ENCODE measurements at places on chromosomes 5 and 9.

GRCh38 chr9:71692337-71692736 is 76.0 kb downstream of the CEMIP2 start:
- DNase-seq: no peak

GRCh38 chr9:127537014-127537413 is 75.1 kb upstream of the STXBP1 start:
- DNase-seq: no peak

GRCh38 chr9:126116351-126117157 is 210.1 kb upstream of the MVB12B start:
- no peak for DNase-seq

- DNase-seq: no peak
Observed at GRCh38 chr5:75992753-75993152, 90.4 kb upstream of the SV2C start.

DNA sequence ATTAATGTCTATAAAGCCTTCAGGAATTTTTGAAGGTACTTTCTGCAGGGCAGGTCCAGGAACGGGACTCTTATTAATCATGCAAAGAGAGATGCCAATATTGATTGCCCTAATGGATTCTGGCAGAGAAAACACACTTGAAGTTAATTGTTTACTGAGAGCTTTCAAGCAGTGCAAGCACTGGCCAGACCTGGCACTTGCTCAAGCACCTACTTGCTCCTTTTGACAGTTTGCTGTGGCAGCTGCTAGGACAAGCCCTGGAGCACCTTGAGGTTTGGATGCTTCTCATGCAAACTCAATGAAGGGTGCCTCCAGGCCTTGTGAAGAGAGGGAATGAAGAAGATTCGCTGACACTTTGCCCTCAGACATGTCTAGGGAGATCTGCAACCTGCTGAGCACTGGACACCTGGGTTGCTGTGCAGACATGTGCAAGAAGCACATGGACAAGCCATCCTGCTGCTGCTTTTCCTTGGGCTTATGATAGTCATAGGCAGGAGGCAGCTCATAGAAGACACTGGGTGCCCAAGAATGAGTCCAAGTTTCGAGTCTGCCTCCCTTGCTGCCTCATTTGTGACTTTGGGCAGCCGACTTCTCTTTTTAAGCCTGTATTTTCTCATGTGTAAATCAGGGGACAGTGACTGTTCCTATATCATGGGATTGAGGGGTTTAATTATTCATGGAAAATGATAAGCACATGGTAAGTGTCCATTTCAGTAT is 88.8 kb upstream of the EQTN start:
- DNase-seq: no peak

- DNase-seq: no peak
Observed at GRCh38 chr5:22109315-22109714, 743.8 kb downstream of the CDH12 start.

GRCh38 chr5:91187032-91187431 is 196.1 kb downstream of the ARRDC3 start:
- no peak for DNase-seq

DNA sequence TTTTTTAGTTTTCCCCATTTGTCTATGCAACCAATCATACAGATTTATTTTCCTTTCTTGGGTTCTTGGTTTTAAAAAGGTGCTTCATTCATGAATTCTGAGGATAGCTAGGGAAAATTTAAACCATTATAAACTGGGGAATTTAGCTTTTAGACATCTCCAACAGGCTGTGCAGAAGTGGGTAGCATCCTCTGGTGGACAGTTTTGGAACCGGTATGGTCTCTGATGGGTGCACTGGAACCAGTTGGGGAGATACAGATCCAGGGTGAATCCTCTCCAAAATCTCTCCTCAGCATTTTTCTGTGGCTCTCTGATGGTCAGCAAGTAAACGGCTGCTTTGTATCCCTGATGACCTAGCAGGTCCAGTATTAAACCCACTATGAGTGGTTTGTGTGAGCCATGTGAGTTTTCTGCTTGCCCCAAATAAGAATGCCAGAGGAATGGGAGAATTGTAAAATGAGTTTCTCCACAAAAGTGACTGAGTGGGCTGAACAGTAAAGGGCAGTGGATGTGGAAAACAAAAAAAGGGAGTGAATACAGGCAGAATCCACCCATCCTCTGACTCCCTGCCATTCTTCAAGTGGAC is 9.1 kb upstream of the DNAJC25 start:
- no peak for DNase-seq

DNA sequence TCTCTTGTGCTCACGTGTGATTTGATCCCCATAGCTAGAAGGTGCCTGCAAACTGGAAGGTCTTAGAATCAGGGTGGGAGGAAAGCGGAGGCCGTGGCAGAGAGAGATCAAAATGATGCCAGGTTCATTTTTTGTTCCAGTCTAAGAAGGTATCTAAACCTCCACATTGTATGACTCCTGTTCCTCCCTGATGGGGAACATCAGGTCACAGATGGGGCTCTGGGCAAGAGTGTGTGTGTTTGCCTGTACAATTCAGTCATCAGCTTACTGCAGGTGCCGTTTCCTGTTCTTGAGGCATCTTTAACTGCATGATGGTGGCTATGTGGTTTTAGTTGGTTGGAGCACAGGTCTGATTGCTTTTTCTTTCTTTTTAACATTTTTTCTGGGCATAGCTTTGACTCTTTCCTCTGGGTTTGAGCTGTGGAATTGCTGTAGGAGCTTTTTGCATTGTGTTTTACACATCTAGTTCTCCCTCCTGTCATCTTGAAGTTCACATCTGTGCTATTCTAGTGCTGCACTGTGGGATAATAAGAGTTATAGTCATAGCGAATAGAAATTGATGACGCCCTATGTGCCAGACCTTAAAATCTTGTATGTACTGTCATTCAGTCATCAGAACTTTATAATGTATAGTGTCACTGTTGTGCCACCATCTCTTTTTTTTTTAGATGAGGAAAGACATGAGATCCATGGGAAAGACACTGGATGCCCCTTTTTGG is 30.8 kb downstream of the ARHGAP26 start:
- no peak for DNase-seq

GRCh38 chr9:90458485-90458884 is 184.1 kb downstream of the DIRAS2 start:
- no peak for DNase-seq

GRCh38 chr9:93235300-93235960 is 51.5 kb downstream of the WNK2 start:
- no peak for DNase-seq

- no peak for DNase-seq
Observed at GRCh38 chr5:122063836-122064235, 14.2 kb downstream of the LOX start.

- DNase-seq: peak; percentile 77
Observed at GRCh38 chr9:76704593-76705204, 59.5 kb upstream of the PCA3 start.

DNA sequence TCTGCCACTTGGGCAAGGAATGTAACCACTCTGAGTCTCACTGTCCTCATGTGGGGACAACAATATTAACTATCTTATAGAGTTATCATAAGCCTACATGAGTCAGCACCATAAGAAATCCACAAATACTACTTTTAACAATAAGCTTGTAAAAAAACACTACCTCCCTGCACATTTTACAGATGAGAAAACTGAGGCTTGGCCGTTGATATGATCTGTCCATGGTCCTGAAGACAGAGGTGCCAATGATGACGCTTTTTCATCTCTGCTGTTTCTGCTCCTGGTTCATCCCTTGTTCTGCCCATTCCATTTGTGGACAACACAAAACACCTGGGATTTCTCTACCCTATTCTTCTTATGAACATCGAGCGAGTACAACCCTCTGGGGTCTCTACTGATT is 23.4 kb upstream of the STRBP start:
- no peak for DNase-seq

DNA sequence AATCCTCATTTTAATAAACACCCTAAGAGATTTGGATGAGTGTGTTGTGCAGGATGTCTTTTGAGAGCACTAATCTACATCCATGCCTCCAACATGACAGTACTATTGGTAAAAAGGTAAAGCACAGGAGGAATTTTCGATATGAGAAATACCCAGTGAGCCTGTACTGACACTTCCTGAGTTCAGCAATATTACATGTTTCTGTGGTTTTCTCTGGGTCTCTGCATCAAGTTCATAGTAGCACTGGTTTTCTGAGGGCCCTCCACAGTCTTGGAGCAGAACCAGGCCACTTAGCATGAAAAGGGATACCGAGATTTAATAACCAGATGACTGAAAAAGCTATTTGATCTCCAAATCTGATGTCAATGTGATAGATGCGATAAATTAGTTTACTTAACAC is 524.1 kb downstream of the TMEM38B start:
- no peak for DNase-seq

DNA sequence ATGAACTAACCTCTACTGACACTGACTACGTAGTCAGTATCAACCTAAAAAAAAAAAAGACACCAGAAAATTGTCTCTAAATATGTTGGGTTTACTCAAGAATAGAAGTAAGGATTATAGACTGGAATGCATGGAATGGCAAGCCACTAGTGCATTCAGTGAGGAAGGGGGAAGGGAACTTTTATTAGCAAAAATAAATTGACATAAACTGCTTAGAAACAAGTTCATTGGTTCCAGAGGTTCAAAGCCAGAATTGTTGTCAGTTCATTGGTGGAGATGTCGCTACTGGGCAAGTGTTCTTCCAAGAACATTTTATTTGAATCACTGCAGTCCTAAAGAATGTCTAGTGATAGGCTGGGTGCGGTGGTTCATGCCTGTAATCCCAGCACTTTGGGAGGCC is 26.1 kb upstream of the AOPEP start:
- no peak for DNase-seq

GRCh38 chr9:8694983-8695588 is 895.5 kb upstream of the DMAC1 start:
- DNase-seq: no peak

- DNase-seq: no peak
Observed at GRCh38 chr5:40333459-40334241, 346.1 kb upstream of the PTGER4 start.

- DNase-seq: no peak
Observed at GRCh38 chr5:38104497-38105230, 153.7 kb upstream of the EGFLAM start.

GRCh38 chr5:107321906-107322305 is 348.8 kb downstream of the EFNA5 start:
- no peak for DNase-seq

- DNase-seq: no peak
Observed at GRCh38 chr5:133761632-133762031, 149.3 kb upstream of the FSTL4 start.

GRCh38 chr5:172854971-172855370 is 20.9 kb downstream of the ERGIC1 start:
- no peak for DNase-seq

GRCh38 chr5:151896031-151896691 is 28.5 kb downstream of the GLRA1 start:
- peak; percentile 64 for DNase-seq

DNA sequence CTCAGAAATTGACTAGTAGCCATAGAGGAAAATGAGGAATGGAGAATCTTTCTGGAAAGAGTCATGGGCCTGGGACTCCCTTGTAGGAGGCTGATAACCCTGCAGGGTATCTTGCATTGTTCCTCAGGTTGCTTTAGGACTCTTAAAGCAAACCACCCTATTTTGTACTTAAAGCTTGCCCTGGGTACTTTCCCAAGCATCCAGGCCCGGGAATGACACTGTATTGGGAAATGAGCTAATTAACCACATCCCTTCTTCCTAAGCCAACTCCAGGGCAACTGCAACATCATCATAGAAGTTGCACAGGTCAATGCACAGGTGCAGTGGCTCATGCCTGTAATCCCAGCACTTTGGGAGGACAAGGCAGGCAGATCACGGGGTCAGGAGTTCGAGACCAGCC is 55.9 kb downstream of the UGCG start:
- peak; percentile 50 for DNase-seq

DNA sequence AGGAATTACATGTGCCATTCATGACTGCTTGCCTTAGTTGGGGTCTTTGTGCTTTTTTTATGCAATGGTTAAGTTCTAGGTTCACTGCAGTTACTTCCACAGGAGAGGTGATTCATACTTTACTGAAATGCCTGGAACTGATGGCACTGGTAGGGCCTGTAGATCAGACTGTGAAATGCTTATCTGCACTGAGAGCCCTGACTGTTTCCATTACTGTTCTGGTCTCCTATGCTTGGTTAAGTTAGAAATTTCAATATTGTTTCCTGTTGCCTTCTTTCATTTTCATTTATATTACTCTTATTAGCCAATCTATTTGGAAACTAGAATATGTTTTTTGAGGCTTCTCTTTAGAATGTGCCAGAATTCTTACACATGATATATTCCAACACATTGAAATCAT is 484.1 kb upstream of the SEMA6A start:
- DNase-seq: no peak

- DNase-seq: no peak
Observed at GRCh38 chr9:99012957-99013512, 69.3 kb downstream of the COL15A1 start.

DNA sequence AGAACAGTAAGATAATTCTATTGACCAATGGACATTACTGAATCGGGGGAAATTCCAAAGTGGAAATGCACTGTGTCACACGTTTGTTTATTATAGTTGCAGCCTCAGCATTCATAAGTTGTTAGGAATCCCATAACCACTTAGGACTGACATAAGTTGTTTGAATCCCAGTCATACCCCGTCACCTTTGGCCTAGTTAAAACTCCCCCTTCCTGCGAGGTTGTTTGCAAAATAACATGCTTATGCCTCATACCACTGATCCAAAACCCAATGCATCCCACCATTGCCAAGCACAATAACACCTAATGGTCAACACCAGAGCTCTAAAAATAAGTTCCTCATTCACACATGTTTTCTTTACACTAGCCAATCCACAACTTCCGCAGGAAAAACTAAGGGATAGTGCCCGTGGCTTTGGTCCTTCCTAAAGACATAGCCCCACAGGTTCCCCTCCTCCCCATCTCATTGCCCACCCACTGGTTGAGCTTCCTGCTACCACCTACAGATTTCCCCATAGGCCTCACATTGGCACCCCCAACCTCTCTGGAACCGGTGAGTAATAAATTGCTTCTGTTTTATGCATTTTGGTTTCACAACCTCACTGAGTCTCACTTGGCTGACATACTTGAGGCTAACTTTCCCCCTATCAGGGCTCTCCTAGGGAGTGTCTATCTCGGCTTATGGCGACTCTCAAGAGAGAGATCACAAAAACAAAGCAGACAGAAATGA is 42.3 kb upstream of the MUSK start:
- peak; percentile 66 for DNase-seq

DNA sequence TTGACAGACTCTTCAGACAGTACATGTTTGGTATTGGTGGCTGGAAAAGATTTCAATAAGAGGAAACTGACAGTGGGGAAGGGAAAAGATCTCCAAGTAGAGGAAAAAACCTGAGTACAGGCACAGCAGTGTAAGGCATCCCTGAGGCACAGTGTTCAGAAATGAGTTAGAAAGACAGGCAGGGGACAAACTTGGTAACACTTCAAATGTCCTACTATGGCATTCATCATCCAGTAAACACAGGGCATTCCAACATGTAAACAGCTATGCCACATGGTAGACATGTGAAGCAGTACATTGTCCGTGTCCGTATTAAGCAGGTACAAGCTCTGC is 45.0 kb upstream of the NR5A1 start:
- DNase-seq: no peak

GRCh38 chr9:21806644-21807043 is 4.2 kb downstream of the MTAP start:
- DNase-seq: no peak
